NCI-H1930 (cell line): ENCODE measurements at places on chromosomes 11 and 22.

GRCh38 chr11:93089474-93090102 is 108.2 kb downstream of the SLC36A4 start:
- no peak for DNase-seq

GRCh38 chr11:2135648-2136201 is 3.5 kb downstream of the IGF2 start:
- DNase-seq, result no peak

DNA sequence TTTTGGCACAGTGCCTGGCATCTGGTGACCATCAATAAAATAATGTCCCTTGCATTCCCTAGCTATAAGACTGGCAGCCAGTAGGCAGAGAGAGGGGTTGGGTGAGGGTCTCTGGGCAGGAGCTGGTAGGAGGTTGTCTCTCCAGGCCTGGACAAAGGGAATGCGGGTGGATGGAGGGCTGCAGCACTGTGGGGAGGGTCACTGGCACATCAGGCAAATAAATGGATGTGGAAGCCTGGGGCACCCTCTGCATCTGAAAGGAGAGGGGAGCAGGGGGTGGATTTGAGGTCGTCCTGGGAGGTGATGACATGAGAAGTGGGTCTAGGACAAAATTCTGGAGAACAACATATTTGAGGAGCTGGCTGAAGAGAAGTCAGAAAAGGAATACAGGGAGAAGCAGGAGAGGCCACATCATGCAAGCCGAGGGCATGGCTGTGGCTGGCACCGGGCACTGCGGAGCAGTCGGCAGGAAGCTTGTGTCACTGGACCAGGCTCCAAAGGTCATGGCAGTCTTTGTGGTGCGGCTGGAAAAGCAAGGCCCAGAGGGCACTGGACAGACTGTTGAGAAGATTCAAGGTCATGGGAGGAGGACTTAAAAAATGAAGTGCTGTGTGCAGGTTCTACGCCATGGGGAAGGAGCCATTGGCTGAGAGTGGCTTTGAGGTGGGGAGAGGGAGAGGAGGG is 36.5 kb upstream of the THY1 start:
- DNase-seq, result no peak

GRCh38 chr11:122405547-122406341 is 249.8 kb upstream of the UBASH3B start:
- DNase-seq, result no peak

DNA sequence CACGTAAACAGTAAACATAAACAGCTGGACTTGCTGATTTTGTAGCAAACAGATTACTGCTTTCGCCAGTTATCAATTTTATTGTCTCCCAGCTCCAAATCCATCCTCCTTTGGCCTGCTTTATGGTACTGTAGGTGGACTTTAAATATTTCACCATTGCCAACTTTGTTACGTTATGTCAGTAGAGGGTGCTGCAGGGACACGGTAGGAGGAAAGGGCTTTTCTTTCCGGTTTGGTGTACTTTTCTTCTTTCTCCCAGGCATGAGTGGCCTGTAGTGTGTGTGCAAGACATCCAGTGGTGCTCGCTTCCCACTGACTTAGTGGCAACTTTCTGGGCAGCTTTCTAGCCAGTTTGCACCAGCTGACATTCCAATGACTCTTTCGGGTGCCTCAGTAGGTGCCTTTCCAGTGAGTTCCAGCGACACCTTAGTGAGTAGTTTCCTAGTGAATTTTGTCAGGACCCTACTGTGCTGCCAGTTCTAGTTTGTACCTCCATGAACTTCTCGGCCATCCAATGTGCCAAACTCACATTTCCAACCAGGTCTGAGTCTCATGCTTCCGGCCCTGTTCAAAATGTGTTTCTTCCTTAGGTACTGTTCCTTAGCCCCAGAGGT is 267.6 kb upstream of the TENM4 start:
- peak; percentile 5 for DNase-seq

DNA sequence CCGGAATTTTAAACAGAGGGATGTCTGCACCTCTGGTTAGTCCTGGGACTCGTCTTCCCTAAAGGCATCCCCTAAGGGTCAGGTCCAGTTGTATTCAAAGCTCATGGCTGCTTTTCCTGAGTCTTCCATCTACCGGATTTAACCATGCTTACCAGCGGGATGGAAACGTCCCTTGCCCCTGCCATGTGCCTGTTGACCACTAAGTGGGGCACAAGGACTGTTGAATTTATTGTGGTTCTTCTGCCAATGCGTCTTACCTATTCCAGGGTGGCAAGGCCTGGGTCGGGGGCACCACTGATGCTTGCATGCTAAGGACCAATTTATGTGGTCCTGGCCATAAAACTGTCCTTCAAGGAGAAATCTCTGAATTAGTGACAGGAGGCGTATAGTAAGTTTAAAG is 25.6 kb downstream of the ANKRD42 start:
- no peak for DNase-seq

DNA sequence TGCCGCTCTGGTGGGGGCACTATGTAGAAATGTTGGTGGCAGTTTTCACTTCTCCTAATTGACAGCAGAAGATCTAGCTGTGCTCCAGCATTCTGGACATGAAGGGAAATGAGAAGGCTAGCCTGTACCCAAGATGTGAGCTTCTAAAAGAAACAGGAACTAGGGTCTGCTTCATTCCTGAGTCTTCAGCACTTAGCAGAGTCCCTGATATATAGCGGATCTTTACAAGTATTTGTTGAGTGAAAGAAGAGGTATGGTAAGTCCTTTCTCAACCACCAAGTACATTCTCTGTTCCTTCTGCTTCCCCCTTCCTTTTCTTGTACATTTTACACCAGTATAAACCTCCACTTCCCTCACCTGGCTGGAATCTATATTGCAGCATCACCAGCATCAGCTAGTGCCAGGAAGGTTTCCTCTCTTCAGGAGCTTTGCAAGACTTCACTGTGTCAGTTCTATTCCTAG is 408.3 kb upstream of the CADM1 start:
- no peak for DNase-seq

GRCh38 chr22:20456722-20457076 is 19.1 kb upstream of the SCARF2 start:
- no peak for DNase-seq

DNA sequence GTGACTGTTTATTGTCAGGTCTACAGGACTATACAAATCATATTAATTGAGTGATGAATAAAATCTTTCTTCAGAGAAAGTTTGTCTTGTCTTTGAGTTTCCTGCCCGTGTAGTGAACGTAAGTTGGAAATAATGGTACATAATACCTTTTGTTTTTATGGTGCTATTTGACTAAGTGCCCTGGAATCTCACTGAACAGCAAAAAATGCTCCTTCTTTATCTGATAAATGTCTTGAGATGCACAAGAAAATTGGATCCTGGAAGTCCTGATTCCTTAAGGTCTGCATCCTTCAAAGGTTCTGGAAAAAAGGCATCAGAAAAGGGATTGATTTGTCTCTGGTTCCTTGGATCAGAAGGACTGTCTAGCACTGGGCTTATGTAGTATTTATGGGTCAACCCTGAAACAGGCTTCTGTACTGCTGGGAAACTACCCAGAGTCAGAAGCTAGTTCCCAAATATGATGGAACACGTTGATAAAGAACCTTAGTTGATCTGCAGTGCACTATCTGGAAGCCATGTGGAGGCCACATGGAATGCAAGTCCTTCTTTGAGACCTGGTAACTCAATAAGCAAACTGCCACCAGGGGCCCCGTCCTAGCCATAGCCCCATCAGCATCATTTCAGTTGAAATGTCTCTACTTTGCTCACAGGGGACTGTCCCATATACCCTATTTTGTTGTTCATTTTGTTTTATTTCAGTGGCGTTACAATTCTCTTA is 100.6 kb upstream of the CD44 start:
- DNase-seq, result no peak

GRCh38 chr11:76767659-76768058 is 15.5 kb upstream of the TSKU start:
- no peak for DNase-seq

- DNase-seq, result no peak
Observed at GRCh38 chr11:120898568-120898967, 125.3 kb upstream of the TBCEL start.

GRCh38 chr22:30089655-30089974 is 9.4 kb downstream of the HORMAD2 start:
- no peak for DNase-seq

- no peak for DNase-seq
Observed at GRCh38 chr11:116217006-116217405, 555.8 kb downstream of the BUD13 start.

DNA sequence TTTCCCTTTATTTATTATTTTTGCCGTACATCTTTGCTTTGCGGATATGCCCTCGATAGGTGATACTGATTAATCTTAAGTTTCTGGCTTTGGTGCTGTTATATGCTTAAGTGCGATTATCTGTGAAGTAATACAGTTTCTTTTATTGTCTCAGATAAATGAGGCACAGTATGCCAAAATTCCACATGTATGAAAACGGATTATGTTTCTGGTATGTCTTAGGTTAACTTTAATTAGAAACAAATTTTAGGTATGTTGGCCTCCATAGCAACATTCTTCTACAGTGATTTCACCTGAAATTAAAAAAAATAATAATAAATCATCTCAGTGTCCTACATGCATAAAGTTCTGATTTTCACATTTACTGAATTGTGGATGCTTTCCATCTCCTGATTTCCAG is 119.2 kb downstream of the ARHGAP42 start:
- no peak for DNase-seq

GRCh38 chr22:36550701-36551495 is 21.9 kb upstream of the EIF3D start:
- DNase-seq, result no peak

- no peak for DNase-seq
Observed at GRCh38 chr11:60945295-60945667, 6.7 kb downstream of the SLC15A3 start.

DNA sequence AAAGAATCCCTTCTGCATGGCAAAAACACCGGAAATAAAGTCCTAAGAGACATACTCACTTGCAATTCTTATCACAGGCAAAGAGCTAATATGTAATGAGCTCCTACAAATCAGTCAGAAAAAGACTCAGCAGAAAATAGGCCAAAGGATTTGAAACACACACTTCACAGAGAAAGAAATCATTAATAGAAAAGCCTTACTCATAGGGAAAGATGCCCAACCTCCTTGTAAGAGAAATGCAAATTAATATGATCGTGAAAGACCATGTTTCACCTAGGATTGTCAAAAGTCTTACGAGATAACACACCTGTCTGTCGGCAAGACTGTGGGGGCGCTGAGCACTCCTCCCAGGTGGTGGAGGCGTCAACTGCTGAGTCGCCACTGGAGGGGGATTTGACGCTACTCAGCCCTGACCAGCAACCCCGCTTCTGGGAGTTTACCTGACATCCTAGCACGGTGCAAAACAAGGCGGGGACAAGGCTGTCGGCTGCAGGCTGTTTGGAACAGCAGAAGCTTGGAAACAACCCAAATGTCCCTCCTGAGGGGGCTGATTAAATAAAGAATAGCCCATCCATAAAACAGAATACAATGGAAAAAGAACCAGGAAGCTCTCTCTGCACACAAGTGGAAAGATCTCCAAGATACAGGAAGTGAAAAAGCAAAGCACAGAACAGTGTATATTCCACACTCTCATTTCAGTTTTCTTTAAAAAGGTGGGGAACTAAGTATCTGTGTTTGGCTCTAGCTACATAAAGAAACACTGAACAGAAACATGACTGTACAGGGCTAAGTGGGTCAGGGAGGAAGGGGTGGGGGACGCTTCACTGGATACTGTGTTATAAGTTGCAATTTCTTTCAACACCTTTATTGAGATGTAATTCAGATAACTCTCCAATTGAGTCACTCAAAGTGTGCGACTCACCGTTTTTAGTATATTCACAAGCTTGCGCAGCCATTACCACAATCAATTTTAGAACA is 11.5 kb downstream of the CSNK1E start:
- no peak for DNase-seq

- no peak for DNase-seq
Observed at GRCh38 chr11:17165247-17165890, 42.4 kb downstream of the PIK3C2A start.

DNA sequence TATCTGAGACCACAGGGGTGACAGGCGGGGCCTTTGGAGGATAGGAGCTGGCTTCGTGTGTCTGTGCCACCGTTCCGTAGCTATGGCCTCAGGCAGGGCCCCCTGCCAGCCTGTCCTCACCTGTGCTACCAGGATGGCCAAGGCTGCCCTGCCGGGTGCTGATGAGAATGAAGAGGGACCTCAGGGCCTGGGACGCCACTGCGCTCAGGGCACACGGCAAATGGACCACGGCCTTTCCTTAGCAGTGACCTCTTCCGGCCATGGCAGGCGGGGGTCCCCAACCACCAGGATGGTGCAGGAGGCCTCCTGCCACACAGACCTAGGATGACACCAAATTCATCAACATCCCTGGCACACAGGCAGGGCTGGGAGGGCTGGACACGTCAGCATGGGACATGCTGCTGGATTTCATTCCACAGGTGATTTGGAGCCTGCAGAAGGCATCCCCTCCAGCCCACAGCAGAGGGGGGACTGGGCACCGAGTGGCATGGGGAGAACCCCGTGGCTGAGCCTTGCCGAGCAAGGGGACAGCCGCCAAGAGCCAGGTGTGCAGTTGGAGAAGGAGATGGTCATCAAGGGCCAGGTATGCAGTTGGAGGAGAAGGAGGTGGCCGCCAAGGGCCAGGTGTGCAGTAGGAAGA is 1321.0 kb downstream of the BRD1 start:
- DNase-seq, result no peak

DNA sequence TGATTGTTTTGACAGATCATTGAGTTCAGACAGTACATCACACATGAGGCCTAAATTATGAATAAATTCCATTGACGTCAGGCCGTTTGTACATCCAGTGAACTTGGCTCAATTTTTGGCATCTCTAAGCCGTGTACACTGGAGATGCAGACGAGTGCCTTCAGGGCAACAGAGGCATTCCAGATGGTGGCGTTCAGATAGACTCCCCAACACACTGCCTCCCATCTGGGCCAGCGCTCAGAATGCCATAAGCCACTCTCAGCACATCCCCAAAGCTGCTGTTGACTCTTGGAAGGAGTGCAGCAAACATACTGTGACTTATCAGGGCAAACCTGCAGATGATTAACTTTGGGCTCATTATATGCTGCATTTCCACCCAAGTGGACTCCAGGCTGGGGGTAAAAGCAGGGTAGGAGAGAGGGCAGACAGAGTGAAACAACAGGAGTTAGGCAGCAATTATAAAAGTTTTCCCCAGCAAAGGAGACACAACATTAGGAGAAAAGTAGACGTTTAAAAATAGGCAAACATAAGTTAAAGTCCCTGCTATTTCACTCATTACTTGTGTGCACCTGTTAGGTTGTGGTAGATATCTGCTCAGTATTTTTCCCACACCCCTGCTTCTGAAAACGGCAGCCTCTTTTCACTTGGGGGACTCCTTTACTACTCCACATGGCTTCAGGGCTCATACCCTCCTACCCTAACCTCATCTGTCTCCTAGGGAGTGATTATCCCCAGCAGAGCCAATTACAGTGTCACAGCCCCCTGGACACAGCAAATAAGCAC is 60.2 kb upstream of the PDE3B start:
- DNase-seq, result no peak

DNA sequence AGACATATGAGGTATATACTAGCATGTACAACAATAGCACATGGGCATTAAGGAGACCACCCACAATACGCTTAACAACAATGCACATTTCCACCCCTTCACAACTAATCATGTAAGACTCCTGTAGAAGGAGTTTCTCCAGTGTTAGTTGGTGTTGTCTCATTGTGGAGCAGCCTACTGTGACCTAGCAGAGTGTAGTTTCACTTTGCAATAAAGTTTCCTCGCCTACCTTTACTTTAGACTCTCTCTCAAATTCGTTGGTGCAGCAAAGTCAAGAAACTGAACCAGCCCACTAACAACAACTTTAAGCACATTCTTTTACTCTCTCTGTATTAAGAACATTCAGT is 863.6 kb downstream of the FAM181B start:
- no peak for DNase-seq
